Myocyte (in vitro differentiated cells): ENCODE measurements at places on chromosomes 16 and 17. TPM values are rescaled to one million over a fixed set of nuclear protein-coding genes. Genes with fewer than 3 reads are reported as not detected.

- no peak for DNase-seq
Observed at GRCh38 chr17:35723735-35724134, 7.7 kb upstream of the RASL10B start.

DNA sequence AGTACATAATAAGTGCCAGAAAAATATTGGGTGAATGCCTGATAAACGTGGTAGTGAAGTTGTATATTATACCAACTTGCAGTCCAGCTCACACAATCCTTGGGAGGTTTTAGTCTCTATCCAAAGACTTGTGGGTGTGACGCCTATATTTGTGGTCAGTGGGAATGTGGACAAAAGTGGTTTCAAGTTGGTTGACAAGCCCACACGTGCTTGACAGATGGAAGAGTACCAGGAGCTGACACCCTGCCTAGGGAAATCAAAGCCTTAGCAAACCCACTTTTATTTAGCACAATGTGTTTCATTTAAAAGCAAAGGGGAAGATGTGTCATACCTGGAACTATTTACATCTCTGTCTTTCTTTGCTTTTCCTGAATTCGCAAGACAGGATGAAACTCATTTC lies 79.0 kb downstream of the CA10 start:
- peak; percentile 8 for DNase-seq

- DNase-seq: peak; percentile 16
Observed at GRCh38 chr17:41492771-41493170, 3.1 kb upstream of the KRT36 start.

- peak; percentile 62 for DNase-seq
Observed at GRCh38 chr17:75457047-75457654, 716 bp downstream of the TMEM94 start.

DNA sequence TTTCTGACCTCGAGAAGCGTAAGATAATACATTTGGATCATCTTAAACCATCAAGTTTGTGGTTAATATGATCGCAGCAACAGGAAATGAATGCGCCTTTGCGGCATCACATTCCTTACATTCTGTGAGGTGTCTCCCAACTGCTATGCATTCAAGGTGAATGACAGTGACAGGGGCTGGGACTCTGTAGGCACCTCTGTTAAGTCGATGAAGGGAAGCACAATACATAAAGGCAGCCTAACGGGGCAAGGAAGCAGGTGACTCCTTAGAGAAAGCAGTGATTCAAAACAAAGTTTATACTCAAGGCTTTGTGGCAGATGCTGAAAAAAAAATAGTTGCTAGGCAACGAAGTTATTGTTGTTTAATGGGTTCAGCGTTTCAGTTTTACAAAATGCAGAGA lies 21.6 kb upstream of the EVPL start:
- peak; percentile 50 for DNase-seq

DNA sequence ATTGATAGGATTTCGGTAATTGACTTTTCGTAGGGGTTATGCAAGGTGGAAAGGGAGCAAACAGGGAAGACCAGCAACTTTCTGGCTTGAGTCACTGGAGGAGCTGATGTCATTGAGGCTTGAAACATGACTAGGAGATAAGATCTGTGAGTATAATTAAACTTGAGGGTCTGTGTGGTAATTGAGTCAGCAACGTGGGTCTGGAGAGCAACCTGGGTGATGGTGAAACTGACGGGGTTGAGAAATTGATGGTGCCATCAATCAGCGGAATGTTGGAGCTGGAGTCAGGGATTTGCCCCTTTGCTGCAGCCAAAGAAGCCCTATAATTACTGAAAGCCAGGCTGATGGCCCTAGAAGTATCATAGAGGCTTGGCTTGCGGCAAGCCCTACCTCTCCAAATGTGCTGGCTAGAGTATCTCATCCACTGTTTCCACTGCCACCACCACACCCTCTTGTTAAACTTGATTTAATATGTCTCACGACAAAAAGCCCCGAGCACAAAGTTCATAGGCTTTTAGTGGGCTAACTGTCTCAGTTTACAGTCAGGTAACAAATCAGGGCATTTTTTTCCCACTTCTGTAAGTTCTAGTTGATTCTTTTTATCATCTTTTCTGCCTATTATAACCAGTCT lies 186.9 kb upstream of the ELAC2 start:
- DNase-seq: no peak

- DNase-seq: peak; percentile 42
Observed at GRCh38 chr16:68086336-68086841, 1.2 kb downstream of the NFATC3 start.

DNA sequence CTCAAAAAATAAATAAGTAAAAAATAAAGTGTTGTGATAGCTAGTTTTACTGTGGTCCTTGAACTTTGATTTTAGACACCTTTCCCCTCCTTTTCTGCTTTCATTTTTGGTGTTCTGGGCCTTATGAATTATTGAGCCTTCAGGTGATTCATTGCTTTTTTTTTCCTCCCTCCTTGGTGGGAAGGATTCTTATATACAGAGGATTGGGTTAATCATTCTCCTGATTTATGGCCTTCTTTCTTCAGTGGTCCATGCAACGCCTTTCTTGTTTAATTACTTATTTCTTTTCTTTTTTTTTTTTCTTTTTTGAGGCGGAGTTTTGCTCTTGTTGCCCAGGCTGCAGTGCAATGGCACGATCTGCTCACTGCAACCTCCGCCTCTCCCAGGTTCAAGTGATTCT lies 8.0 kb upstream of the MYL4 start:
- DNase-seq: no peak

DNA sequence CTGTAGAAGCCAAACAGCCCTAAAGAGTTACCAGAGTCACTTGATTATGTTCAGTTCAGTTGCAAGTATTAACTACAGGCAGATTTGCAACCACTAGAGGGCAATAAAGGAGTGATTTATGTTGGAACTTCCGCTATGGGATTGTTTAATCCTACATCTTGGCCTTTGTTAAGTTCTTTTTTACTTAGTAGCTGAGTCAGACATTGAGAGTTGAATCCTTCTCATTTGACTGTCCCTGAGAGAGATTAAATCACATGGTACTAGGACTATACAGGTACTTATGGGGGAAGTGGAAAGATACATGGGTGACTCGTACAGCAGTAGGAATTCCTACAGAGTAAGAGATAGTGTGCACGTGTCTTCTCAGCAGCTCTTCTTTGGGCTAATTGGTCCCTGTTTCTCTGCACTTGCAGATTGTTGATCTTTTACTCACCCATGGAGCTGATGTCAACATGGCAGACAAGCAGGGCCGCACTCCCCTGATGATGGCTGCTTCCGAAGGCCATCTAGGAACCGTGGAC lies 40.3 kb downstream of the CYB561 start:
- DNase-seq: peak; percentile 64

GRCh38 chr17:50423553-50424159 lies 2.4 kb upstream of the ACSF2 start:
- peak; percentile 74 for DNase-seq

DNA sequence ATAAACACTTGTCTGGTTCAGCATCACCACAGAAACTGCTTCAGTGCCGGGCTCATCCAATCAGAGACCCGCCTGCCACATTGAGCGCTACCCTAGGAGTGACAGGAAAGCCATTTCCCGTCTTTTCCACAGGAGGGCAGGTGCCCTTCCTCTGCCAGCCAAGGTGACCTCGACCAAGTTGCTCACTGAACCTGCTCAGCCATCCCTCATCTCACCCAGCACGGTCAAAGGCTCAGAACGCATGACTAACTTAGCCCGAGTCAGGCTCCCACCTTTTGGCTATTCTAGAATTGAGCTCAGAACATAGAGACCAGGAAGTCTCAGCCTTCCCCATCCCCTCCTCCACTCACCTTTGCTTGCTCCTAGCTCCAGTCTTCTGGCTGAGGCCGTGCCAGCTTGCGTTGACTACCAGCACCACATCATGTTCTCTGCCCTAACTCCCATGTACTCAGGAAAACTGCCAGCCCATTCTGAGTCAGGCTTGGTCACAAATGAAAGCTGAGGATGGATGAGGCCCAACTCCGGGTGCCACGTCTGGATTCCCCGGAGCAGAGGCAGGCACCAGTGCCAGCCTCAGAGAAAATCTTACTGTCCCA lies 15.6 kb downstream of the MRPS23 start:
- DNase-seq: peak; percentile 61

- DNase-seq: no peak
Observed at GRCh38 chr16:57824888-57825287, 22.6 kb upstream of the KIFC3 start.

DNA sequence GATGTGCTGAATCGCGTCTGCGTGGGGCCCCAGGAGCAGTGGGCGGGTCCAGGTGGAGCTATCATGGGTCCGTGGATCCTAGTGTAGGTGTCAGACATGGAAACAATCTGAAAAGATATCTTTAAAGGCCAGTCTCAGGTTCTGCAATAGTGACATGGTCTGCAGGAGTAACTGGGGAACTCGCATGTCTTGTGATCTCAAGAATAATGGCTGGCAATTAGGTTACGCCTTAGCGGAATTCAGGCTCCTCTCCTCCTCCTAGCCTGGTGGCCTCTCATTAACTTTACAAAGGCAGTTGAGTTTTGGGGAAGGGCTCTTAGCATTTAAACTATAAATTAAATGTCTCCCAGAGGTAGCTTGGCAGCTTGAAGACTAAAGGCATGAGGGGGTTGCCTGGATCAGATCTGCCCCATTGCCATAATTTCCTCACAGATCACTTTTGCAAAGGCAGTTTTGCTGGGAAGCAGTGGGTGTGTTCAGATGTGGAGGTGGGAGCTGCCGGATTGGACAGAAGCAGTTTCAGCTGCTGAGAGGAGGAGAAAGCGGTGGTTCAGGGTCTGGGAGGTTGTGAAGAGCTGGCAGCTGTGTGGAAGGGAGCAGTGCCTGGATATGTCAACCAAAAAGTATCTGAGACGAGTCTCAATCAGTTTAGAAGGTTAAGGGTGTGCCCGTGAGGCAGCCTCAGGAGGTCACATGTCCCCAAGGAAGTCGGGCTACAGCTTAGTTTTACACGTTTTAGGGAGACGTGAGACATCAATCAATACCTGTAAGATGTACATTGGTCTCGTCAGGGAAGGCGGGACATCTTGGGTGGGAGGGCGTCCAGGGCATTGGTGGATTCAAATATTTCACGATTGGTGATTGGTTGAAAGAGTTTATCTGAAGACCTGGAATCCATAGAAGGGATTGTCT lies 2.7 kb downstream of the TBCD start:
- DNase-seq: peak; percentile 64

GRCh38 chr16:89114159-89114981 lies 20.7 kb downstream of the ACSF3 start:
- DNase-seq: peak; percentile 45

- DNase-seq: no peak
Observed at GRCh38 chr16:66695471-66695934, 1.0 kb downstream of the CMTM4 start.

DNA sequence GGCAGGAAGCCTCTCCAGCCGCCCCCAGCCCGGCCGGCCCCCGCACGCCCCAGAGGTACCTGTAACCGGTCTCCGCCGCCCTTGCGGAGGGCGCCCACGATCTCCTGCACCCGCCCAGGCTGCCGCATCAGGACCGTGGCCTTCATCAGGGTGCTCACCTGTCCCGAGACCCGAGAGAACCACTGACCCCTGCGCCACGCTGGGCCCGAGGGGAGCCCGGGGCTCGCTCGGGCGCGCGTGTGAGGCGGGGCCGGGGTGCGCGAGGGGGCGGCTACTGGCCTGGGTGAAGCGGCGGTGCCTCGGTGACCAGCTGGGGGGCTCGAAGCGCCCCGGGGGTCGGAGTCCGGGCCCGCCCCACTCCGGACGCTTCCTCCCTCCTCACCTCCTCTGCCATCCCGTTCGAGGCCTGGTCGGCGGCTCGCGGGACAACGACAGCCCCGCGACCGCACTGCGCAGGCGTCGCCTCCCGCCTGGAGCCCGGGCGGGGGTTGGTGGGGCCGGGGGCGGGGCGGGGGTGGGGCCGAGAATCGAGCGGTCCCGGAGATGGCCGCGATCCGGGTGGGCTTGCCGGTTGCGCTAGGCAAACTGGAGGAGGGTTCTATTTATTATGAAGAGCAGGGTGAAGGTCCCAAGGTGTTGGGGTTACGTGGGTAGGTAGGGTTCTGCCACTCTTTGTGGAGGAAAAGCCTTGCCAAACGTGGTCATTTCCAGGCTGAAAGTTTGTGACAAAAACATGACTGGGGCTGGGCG lies at the start of gene NT5C3B:
TSS of gene NT5C3B (minus strand) at position 433 of the 750 bp plus-strand sequence. CDS start at position 394, 39 bp downstream.
- DNase-seq: peak; percentile 62

GRCh38 chr16:85463672-85464382 lies 149.3 kb upstream of the GSE1 start:
- no peak for DNase-seq

DNA sequence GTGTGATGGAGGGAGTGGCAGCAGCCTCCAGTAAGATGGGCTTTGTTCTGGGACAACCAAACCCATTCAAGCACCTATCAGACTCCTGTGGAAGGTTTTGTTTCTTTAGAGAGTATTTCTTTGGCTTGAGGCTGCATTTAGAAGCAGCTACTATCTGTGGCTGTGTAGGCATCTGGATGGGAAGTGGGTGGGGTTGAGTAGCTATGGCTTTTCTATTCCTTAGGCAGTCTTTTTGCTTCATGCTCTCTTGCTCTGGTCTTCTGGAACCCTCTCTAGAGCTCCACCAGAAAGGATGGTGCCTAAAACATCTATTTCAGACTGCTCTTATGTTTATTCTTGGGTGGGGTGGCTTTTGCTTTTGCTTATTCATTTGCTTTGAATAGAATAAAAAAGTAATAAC lies 19.9 kb downstream of the TNRC6A start:
- no peak for DNase-seq

- DNase-seq: no peak
Observed at GRCh38 chr17:38440614-38441397, 12.5 kb downstream of the ARHGAP23 start.

DNA sequence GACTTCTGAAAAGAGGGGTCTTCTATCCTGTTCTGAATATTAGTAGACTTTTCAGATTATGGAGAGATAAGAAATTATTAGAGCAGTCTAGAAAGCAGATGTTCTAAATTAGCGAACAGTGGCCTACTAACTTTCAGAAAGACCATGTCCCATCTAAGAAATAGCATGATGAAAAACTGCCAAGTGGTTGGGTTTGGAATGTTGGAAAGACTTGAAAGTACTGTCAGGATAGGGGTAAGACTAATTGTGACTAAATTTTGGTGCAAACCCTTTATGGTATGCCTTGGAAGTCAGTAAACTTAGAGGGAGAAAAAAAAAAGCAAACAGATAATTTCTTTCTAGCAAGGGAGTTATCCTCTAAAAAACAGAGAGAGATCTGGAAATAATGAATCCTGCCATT lies 41.1 kb downstream of the TANGO6 start:
- DNase-seq: no peak

GRCh38 chr17:29194669-29195068 lies 14.5 kb upstream of the MYO18A start:
- DNase-seq: no peak

DNA sequence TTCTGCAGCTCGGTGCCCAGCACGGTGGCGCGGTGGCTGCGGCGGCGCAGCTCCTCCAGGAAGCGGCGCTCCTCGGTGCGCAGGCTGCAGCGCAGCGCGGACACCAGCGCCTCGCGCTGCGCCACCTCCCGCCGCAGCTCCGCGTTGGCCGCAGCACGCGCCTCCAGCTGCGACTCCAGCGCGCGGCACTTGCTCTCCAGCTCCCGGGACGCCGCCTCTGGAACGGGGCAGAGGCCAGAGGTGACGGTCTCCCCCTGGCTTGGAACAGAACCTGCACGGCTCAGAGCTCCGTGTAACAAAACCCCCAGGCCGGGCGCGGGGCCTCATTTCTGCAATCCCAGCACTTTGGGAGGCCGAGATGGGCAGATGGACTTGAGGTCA lies 13.2 kb upstream of the CLUH start:
- DNase-seq: no peak

Gene KRTAP2-3
- 0.19 TPM in 1 of 2 replicates, not detected in the other for total RNA-seq

Gene PRM3
- total RNA-seq: not detected in 2 replicates

Gene ODF4
- not detected in 2 replicates for total RNA-seq

Gene LPO
- not detected in 2 replicates for total RNA-seq

Gene HS3ST3A1
- total RNA-seq: 6.5 and 9.7 TPM in 2 replicates

Gene CD300E
- not detected in 2 replicates for total RNA-seq
